ENCODE measurements at places on chromosomes 1 and 21.

DNA sequence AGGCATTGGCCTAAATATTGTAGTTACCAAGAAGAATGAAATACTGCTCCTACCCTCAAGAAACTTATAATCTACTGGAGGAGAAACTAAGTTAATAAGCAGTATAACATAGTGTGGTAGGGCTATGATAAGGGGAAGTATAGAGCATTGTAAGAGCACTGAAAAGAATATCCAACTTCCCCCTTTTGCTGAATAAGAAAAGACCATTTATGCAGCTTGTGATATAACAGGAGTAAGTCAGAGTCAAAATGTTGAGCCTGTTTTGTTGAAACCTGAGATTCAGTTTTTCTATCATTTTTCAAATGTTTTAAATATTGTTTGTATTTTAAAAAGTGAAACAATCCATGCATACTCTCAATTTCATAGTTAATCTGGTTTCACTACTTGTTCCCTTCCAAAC lies 48.3 kb upstream of the FCRL4 start:
- DNase-seq: no peak

DNA sequence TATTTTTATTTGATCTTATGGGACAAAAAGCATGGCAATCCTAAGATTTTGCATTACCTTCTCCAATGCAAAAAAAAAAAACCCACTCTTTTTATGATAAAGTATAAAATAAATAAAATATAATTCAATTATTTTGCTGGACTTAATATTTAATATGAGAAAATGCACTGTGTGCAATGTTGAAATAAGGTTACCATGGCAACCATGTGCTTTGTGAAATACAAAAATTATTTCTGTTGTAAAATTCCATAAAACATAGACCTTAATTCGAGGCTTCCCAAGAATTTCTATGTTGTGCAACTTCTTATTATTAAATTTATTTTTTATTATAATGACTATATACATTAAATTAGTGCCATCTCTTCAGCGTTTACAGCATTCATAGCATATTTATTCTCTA lies 989.5 kb downstream of the MRPL39 start:
- no peak for DNase-seq

GRCh38 chr1:204348722-204349121 lies 11.0 kb downstream of the PLEKHA6 start:
- DNase-seq: no peak

GRCh38 chr1:199791495-199791894 lies 236.0 kb upstream of the NR5A2 start:
- DNase-seq: no peak
